Right renal pelvis (tissue), 4 donors: ENCODE measurements at places on chromosomes 5 and 9. TPM values are rescaled to one million over a fixed set of nuclear protein-coding genes. Genes with fewer than 3 reads are reported as not detected.

NUTM2F gene
- not detected for polyA plus RNA-seq

GLRA1 gene
- polyA plus RNA-seq: not detected

SLC4A9 gene
- polyA plus RNA-seq: 17.6 TPM

GRCh38 chr9:99966716-99967115 is 60.3 kb downstream of the STX17 start:
- DNase-seq: no peak

- DNase-seq: no peak
These were observed 282.7 kb upstream of the POU5F2 start for GRCh38 chr5:94024101-94024500.

GRCh38 chr9:114811301-114811700 is 5.5 kb upstream of the TNFSF15 start:
- DNase-seq: no peak
